ENCODE measurements at places on chromosomes 2 and 18.

DNA sequence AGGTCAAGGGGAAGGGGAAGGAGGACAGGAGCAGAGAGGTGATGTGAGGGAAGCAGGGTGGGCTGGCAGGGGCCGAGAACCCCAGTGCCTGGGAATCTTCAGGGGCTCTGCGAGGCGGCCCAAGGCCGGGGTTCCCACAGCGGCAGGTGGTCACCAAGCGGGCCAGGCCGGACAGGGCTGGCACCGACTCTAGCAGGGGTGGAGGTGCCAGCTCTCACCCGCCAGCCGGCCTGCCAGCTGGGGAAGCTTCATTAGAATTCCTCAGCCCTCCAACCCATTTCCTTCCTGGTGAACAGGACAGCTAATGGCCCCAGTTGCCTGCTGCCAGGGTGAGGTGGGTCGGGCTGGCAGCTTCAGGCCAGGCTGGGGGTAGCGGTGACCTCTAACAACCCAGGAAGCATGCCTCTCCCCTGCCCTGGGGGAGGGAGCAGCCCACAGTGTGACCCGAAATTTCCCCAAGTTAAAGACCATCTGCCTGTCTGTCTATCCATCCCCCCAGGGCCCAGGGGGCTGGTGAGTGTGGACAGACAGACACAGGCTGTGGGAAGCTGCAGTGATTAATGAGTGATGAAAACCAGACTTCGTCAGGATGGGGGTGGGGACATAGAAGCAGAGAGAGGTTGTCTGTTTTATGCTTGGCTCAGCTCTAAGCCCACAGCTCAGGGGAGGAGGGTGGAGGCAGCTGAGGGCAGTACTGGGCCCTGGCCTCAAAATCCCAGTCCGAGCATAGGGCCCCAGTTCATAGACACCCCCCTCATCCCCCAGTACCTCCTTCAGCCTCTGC is 144.1 kb downstream of the ZFP36L2 start:
- no peak for DNase-seq

DNA sequence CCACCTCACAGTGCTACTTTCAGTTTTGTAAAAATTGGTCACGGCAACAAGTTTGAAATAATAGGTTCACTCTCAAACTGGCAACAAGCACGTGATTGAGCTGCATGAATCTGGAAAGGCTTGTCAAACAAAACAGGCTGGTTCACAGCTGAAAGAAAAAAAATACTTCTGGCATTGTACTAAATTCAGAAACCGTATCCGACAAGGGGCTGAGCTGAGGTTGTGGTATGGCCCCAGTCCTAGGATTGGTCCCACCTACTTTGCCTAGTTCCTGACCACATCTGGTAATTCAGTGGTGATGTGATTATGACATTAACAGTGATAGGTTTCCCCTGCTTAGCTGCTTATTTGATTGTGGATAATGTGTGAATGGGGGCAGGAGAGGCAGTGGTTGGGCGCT is 326.5 kb upstream of the THUMPD2 start:
- DNase-seq: no peak

GRCh38 chr2:165777522-165778186 is 16.4 kb downstream of the GALNT3 start:
- no peak for DNase-seq

DNA sequence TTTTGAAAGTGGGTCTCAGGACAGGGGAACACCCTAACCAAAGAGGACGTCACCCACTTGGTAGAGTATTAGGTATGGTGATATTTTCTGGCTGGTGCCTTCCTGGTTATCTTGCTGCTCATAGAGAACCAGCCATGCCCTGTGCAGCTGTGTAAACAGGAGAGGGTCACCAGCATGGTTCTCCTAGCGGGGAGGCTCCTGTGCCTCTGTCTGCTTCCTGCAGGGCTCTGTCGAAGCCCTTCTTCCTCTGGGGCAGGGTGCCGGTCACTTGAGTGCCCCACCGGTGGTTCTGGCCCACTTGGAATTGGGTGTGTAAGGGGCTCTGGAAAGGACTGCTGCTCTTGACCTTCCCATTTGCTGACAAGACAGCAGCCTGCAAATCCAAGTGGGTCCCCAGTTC is 131.6 kb upstream of the MSH6 start:
- no peak for DNase-seq

All from CD4-positive, alpha-beta T cell treated with Interleukin-17A for 4 hours (primary cell).